ENCODE measurements at places on chromosomes 3 and 15.

DNA sequence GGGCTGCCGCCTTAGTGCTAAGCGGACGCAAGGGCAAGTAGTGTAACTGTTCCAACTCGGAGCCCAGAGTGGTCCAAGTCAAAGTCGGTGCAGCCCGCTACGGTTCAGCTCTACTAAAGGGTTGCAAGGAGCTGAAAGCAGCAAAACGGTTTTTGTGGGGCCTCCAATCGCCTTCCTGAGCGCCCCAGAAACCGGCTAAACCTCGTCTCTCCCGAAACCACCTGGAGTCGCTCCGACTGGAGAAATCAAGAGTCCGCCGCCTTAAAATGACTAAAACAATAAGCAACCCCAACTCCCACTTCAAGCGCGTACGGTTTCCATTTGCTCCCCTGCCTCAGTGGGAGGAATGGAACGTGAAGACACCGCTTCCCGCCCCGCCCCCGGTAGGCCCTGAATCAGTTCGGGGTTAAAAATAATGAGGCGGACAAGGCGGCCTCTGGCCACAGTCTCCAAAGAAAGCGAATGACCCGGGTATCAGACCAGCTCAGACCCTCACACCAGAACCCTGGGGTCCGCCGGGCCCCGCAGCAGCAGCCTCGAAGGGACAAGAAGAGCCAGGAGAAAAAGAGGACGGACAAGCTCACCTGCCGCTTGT lies 401 bp downstream of the SEC11A start:
- DNase-seq, result peak; percentile 5

- DNase-seq, result peak; percentile 15
Observed at GRCh38 chr15:89442671-89443307, 53.6 kb downstream of the RHCG start.

- DNase-seq, result peak; percentile 79
Observed at GRCh38 chr15:90062023-90062442, 40.2 kb downstream of the IDH2 start.

DNA sequence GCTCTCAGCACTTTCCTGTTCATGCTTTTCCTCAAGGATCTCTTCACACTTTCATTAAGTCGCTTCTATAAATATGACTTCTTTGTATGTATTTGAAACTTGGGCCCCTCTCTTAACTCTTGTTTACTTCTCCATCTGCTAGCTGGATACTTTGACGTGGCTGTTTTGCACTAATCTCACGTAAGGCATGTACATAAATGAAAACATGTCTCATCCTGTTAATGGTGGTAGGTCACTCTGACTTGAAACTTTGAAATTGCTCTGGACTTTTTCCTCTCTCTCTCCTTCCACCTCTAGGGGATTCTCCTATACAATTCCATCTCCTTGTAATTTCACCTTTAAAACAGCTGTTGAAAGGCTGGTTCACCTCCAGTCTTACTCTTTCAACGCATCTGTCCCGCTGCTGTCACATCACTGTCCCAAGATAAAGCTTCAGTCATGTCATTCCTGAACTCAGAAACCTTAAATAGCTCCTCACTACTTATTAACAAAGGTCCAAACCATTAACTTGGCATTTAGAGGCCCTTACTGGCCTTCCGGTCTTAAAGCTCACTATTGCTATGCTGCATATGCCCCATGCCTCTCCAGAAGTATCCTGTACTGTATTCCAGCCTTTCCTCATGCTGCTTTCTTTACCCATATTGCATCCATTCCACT lies 1.2 kb downstream of the BLOC1S6 start:
- DNase-seq, result no peak

DNA sequence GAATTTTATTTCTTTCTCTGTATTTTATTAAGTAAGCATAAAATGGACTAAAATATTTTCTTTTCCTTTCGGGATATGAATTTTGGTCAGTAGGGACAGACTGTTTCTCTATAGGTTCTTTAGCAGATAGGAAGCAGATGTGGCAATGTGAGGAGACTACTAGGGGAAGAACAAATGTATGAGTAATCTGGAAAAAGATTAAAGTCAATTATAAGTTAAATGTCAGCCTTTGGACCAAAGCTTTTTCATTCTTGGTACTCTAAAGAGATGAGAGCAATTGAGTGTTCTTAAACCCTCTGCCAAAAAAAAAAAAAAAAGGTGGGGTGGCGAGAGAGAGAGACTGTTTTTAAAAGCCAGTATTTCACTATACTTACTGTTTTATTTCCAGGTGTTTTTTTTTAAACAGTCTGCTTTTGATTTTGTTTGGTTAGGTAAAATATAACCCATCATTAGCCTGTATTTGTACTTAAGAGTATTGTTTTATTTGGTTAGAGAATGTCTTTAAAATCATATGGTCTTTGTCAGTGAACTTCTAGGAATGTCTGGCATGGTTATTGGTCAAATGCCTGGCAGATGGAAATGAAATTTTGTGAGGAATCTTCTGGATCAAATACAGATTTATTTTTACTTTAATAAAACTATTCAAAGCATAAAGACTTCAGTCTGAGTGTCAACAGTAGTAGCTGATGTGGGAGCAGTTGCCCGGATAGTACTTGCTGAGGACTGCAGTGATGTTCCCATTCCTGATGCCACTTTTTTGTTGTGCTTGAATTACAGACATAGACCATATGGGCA lies 63.8 kb downstream of the LRRC49 start:
- DNase-seq, result no peak

- DNase-seq, result no peak
Observed at GRCh38 chr3:186057594-186057993, 51.3 kb downstream of the ETV5 start.

DNA sequence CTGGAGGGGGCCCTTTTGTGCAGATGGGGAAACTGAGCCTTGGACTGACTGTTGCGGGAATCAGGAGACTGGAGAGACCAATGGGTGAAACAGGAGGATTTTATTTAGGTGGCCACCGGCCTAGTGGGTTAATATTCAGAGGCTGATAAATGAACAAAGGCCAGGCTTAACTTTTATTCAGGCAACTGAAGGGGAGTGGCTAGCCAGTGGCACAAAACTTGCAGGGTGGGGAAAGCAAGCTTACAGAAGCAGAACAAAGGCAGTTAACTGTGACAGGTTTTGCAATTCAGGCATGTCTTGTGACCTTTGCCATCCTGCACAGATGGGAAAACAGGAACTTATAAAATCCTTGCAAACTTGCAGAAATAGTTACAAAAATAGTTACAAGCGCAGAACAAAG lies 24.9 kb upstream of the ACAD9 start:
- DNase-seq, result no peak

Data from NCI-H1105 treated with DMSO at 0.1 percent for 48 hours (cell line).